HCT116 (cell line): ENCODE measurements at places on chromosomes 4 and X.
A peak's percentile ranks its signal among the peaks of the same experiment; 100 is the strongest.

GRCh38 chr4:24322511-24322910 lies 261.8 kb downstream of the DHX15 start:
- no peaks in the 10 kb centered on the region for H3K4me1 ChIP-seq
- no peak overlapping the region for H3K4me3 ChIP-seq
- no peak for DNase-seq

GRCh38 chr4:98522062-98522461 lies 136.3 kb downstream of the TSPAN5 start:
- no peak overlapping the region for H3K4me3 ChIP-seq
- H3K4me1 ChIP-seq, result peaks cover 61% of the 10 kb centered on the region
- H3K36me3 ChIP-seq, result no peaks in the 10 kb centered on the region
- H3K27me3 ChIP-seq, result no peaks in the 10 kb centered on the region
- no peak for DNase-seq
- H3K27ac ChIP-seq, result peak overlapping the region; percentile 64; the same call in 1 of the 2 replicates

DNA sequence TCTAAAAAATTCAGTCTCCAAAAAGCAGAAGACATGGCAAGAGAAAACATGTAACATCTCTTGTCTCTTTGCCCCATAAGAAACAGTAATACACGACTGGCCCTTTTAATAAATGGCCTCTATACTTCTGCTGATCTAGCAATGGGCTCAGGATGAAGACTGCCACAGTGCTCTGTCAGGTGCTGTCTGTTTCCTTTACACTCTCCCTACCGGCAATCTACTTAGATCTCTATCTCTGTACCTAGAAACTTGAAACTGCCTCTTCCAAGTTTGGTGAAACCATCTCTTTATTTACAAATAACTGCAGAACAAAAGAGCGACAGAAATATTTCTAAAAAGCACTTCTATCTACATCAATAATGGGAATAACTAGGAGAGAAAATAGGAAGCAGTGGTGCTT lies 685.2 kb upstream of the INTU start:
- no peak overlapping the region for H3K4me3 ChIP-seq
- no peaks in the 10 kb centered on the region for H3K36me3 ChIP-seq
- H3K27me3 ChIP-seq, result no peaks in the 10 kb centered on the region
- no peak overlapping the region for H3K27ac ChIP-seq

DNA sequence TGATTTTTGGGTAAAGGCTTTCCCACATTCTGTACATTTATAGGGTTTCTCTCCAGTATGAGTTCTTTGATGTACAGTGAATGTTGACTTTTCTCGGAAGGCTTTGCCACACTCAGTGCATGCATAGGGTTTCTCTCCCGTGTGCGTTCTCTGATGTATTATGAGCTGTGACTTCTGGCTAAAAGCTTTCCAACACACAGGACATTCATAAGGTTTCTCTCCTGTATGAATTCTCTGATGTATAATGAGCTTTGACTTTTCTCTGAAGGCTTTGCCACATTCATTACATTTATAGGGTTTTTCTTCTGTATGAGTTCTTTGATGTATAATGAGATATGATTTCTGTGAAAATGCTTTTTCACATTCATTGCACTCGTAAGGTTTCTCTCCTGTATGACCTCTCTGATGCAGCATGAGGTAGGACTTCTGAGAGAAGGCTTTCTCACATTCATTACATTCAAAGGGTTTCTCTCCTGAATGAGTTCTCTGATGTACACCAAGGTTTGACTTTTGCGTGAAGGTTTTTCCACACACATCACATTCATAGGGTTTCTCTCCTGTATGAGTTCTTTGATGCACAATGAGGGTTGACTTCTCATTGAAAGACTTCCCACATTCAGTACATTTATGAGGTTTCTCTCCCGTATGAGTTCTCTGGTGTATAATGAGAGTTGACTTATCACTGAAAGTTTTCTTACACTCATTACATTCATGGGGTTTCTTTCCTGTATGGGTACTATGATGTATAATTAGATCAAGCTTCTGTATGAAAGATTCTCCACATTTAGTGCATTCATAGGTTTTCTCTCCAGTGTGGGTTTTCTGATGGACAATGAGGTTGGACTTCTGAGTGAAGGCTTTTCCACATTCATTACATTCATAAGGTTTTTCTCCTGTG lies 27.3 kb downstream of the ZNF182 start:
- peaks cover 7% of the 10 kb centered on the region; the same call in 1 of the 2 replicates for H3K36me3 ChIP-seq
- no peak for DNase-seq
- no peak overlapping the region for H3K27ac ChIP-seq
- H3K4me3 ChIP-seq, result no peak overlapping the region
